ENCODE measurements at places on chromosomes 4 and X. TPM values are rescaled to one million over a fixed set of nuclear protein-coding genes. Genes with fewer than 3 reads are reported as not detected.

The MAGEA2B gene
- not detected for polyA plus RNA-seq

The SLC34A2 gene
- polyA plus RNA-seq: not detected

The ZBTB49 gene
- 6.9 TPM for polyA plus RNA-seq

The EPHA5 gene
- not detected for polyA plus RNA-seq

The ADAMTS3 gene
- polyA plus RNA-seq: not detected

The SSX4 gene
- polyA plus RNA-seq: not detected

The RBMXL3 gene
- polyA plus RNA-seq: not detected
